ENCODE measurements at places on chromosomes 12 and 14.
A peak's percentile ranks its signal among the peaks of the same experiment; 100 is the strongest.

- DNase-seq = no peak
Observed at GRCh38 chr12:28460420-28461130, 270.3 kb downstream of the CCDC91 start.

DNA sequence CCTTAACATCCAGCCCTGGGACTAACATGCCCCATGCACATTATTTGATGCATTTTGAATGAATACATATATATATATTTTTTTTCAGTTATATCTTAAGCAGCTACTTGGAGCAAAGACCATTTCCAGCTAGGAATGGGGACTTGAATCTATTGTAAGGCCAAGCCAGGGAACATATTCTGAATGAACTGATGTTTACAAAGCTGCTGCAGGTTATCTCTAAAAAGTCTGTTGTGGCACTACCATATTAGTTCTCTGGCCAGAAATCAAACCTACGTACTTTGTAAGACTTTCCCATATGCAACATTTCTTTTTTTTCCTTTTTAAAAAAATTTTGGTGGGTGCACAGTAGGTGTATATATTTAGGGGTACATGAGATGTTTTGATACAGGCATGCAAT lies 43.4 kb downstream of the PELI2 start:
- no peak for DNase-seq

DNA sequence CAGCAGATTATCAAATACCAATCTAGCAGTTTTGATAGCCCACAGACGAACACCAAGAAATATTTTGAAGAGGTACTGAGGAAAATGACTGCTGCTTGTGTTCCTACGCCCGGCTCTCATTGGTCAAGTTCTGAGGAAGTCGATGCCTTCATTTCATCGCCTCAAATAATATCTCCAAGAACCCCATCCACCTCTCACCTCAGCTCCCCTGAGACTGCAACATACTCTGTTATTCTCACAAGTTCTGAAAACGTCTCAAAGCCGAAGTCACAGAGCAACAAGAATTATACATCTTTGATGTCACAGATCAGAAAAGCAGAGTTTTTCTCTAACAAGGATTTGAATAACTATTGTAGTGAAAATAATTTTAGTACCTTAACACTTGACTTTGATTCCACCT lies 55.5 kb upstream of the BCAT1 start:
- DNase-seq = no peak

DNA sequence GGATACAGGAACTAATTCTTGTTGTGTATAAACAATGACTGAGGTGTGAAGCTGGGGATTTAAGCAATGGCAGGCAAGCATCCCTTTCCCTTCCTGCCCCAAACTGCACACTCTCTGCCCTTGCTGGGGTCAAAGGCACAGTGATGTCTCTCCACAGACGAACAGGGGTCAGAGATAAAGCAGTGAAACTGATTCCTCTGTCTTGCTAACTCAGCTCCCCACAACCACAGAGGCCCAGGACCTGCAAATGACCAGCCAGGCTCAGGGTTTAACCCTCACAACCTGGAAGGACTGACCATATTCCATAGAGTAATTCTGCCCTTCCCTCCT lies 67.2 kb downstream of the CCDC88C start:
- no peak for DNase-seq

DNA sequence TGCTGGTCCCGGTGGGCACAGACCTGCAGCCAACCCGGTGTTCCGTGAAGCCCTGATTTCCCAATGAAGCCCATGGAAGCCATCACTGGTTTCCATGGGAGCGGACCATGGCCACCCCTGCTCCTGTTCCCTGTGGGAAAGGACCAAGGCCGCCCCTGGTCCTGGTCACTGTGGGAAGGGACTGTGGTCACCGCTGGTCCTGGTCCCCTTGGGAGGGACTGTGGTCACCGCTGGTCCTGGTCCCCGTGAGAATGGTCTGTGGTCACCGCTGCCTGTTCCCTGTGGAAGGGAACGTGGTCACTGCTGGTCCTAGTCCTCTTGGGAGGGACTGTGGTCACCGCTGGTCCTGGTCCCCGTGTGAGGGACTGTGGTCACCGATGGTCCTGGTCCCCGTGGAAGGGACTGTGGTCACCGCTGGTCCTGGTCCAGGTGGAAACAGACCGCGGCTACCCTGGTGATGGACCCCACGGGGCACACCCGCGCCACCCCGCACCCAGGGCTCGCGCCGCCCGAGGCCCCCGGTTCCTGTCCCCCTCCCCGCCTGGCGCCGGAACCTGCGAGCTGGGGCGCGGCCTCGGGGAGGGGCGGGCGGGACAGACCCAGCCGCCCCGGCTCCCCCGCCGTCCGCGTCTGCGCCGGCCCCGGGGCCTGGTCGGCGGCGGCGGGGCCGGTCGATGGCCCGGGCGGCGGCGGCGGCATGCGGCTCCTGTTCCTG lies at the start of gene GLT1D1:
Gene GLT1D1 (plus strand): TSS at position 594 of the 715 bp plus-strand sequence. CDS start 104 bp downstream, at position 698.
- no peak for DNase-seq

DNA sequence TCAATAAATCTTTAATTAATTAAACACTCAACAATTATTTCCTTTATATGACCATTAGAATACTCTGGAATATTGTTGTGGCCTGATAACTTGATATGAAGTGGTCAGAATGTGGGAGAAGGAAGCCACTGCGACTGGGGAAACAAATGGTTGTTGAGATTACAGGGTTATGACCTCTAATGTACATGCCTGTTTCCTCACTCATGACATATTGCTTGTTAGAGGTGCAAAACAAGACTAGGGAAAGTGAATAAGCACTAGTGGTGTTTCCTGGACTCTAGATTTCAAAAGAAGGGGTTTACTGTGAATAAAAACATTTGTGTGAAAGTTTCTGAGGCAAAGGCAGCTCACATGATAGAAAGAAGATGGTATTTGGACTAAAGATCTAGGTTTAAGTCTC lies 53.3 kb downstream of the STAB2 start:
- DNase-seq = no peak

GRCh38 chr12:113171543-113171942 lies 13.7 kb downstream of the DDX54 start:
- no peak for DNase-seq

GRCh38 chr12:38056701-38057689 lies 259.6 kb upstream of the ALG10B start:
- no peak for DNase-seq

- DNase-seq = no peak
Observed at GRCh38 chr14:37203423-37203822, 5.7 kb downstream of the MIPOL1 start.

DNA sequence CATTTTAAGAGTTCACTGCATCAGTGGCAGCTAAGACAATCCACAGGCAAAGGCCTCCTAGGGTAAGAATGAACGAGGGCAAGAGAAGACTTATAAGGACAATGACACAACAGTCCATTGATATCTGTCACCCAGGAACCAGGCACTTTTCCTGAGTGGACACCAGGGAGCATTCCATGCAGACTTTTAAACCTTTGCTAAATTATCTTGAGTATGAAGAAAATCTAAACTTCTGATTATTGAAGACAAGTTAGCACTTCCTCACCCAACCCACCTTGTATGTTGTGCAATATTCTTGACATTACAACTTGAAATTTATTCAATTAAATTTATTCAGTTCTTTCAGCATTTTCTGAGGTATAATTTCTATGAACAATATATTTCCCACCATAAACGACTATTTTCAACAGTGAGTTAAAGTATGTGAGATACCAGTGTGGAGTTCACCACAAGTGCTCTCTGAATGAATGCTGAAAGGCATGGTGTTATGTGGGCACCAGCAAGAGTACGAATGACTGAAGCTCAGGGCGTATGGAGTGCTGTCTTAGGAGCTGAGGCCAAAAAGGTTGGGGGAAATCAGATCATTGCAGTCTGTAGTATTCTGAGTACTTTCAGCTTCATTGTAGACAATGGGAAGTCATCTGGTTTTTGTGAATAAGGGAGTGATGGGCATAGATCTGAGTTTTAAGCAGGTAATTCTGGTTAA lies 124.3 kb upstream of the LMNTD1 start:
- DNase-seq = no peak

GRCh38 chr12:33115716-33116115 lies 219.1 kb upstream of the PKP2 start:
- no peak for DNase-seq

GRCh38 chr12:119836781-119837180 lies 40.3 kb downstream of the CIT start:
- no peak for DNase-seq

DNA sequence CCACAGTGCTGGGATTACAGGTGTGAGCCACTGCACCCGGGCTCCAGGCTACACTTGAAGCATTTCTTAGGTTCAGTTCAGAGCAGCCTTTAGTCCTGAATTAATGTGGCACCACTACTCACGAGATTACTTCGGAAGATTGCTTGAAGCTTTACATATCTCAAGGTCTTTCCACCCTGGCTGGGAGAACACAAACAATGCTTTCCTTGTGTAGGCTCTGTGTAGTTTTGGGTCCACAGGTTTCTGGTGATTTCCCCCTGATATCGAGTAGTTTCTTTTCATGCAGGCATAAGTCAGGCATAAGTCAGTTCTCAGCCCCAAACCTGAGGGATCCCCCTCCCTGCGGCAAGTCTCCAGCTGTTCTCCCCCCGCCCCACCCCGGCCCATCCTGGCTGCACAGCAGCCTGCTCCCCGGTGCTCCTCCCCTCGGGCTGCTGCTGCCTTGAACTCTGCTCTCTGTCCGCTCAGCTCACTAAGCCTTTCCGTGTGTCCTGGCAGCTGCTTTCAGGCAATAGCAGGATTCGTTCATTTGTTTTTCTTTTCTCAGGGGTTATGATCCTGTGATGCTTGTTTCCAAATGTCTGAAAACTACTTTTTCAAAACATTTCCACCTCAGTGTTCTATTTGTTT lies 417.7 kb downstream of the TMEM121 start:
- DNase-seq = no peak

DNA sequence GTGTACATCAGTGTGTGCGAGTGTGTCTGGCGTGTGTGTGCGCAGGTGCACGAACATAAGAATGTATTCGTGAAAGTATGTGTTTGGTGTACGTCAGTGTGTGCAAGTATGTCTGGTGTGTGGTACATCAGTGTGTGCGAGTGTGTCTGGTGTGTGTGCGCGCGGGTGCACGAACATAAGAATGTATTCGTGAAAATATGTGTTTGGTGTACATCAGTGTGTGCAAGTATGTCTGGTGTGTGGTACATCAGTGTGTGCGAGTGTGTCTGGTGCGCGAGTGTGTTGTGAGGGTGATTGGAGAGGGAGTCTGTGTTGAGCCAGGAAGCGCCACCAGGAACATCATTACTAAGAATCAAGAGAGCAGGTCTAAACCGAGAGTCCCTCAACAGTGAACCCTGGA lies 143.8 kb downstream of the BCL11B start:
- DNase-seq = no peak

DNA sequence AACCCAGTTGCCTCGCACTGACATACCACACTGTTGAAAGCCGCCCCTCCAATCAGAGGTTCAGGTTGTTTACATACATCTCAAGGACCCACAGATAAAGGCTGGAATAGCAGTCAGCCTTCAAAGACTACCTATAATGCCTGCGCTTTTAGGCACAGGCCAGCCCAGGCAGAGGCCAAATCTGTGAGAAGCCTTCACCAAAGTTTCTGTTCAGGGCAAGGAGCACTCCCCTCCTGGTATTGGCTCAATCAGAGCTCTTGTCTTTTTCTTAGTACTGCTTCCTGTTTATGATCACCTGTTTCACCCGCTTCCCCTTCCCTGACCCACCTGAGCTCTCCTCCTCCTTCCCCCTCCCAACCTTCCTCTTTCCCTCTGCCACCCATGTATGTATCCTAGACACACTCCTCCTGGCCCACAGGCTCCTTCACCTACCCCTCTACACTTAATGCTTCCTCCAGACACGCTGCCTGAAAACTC lies 34.8 kb downstream of the DUSP16 start:
- DNase-seq = no peak

GRCh38 chr12:67969134-67969802 lies 20.0 kb upstream of the IFNG-AS1 start:
- DNase-seq = no peak

DNA sequence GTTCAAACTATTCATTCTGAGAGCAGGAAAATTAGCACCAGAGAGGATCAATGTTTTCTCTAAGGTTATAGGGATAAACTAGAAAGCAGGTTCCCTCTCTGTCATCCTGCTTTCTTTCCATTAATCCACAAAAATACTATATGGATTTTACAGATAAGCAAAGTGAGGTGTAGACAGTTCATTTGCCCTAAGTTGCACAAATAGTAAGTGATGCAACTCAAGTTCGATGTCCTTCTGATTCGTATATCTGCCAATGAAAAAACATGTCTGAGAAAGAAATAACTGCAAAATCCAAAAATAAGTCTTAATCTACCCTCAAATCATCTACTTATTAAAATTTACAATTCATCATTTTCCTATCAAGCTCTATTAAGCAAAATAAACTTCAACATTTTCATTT lies 254.6 kb upstream of the USP15 start:
- no peak for DNase-seq

DNA sequence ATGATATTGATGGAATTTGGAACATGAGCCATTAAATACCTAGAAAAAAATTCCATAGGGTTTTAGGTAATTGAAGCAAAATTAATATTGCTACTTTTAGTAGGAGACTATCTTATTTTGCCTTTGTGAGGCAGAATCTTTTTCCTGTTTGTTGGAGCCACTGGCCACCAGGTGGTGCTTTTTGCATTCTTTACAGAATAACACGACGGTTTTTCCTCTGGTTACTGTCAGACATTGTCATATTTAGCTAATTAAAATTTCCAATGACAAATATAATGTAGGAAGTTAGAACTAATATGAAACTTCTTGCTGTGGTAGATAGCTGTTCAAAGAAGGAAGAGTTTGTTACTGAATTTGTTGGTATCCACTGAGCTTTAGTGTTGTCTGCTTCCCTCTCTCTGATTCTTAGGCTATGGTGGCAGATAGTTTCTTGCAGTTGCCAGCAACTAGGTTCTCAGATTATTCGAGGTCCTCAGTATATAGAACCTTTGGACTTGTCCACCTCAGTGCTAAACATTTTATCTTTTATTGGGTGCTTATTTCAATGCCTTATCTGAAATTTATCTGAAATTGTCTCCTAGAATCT lies 25.7 kb downstream of the RAB21 start:
- DNase-seq = peak; percentile 33

- DNase-seq = no peak
Observed at GRCh38 chr12:48866052-48866711, 512 bp upstream of the RND1 start.

Data from T follicular helper cell (primary cell).